Calu3 (cell line): ENCODE measurements at places on chromosomes 16 and 17.

DNA sequence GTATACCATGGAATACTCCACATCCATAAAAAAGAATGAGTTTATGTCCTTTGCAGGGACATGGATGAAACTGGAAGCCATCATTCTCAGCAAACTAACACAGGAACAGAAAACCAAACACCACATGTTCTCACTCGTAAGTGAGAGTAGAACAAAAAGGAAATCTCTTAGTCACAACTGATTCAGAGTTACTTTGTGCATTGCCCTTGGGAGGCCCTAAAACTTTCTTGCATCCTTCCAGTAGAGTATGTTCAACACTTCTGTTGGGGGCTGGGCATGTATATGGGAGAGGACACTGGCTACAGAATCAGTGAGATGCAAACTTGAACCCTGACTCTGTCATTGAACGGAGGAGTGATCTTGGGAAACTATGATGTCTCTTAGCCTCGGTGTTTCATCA is 147.4 kb upstream of the IRX5 start:
- DNase-seq: no peak

DNA sequence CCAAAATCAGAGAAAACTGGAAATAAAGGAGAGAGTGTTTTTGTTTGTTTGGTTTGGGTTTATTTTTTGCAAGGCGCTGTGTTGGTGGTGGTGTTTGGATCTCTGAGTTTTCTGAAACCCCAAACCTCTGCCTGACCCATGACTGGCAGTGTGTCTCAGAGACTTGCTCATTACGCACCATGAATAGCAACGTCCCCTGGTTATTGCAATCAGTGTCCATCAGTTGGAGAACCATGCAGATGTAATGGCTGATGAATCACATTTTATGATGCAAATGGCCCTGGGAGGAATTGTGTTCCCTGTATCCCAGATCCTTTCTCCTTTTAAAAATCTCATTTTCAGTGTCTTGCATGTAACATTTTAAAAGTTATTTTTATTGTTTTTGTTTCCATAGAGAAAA is 362.8 kb downstream of the PMP22 start:
- DNase-seq: no peak

GRCh38 chr16:84360170-84360569 is 8.2 kb upstream of the ATP2C2 start:
- DNase-seq: peak; percentile 19

- no peak for DNase-seq
Observed at GRCh38 chr16:27430512-27430911, 28.5 kb downstream of the IL21R start.

DNA sequence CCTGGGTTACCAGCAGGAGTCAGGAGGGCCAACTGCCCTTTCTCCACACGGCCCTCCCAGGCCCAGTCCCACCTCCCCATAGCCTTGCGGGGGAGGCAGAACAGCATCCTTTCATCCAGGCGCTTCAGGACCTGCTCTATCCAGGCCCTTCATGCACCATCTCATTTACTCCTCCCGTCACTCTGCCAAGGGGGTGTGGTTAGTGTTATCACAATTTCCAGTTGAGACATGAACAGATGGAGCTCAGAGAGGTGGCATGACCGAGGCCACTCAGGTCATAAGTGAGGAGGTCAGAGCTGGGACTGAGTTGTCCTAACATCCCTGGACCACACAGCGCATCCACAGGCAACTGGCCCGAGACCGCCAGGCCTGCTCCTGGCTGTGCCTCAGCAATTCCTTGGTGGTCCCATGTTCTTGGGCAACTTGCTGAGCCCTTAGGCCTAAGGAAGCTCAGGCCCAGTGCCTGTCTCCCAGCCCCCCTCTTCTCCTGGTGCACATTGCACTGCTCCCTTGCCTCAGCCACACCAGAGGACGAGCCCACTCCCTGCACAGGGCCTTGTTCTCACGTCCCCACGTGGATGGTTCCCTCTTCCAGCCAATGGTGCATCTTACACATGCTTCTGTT is 23.8 kb downstream of the C17orf100 start:
- DNase-seq: no peak

DNA sequence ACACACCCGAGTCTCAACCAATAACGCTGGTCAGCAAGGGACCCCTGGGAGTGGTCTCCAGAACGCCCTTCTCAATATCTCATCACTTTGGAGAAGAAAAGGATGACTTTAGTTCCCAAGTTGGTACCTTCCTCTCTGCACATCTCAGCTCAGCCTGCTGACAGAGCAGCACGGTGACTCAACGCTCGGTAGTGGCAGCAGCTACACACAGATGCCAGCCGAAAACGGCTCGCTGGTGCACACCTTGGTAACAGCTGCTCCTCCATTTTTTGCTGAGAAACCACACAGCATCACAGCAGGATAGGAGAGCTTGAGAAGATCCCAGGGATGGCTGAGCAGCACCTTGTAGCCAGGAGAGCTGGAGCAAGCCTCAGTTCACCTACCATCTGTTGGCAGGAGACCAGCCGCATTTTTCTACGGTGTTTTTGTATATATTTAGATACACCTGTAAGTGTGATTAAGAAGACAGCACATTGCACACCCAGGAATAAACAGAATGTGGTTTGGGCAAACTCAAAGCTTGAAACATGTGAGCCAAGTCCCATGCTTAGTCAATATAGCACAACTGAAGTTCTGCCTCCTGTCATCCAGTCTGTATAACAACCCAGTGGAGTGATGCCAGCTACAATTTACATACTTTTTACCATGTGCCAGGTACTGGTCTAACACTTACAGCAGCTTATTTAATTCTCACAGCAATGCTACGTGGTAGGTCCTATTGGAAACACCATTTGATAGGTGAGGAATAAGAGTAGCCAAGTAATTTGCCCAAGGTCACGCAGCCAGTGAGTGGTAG is 83.8 kb upstream of the ERCC4 start:
- no peak for DNase-seq

DNA sequence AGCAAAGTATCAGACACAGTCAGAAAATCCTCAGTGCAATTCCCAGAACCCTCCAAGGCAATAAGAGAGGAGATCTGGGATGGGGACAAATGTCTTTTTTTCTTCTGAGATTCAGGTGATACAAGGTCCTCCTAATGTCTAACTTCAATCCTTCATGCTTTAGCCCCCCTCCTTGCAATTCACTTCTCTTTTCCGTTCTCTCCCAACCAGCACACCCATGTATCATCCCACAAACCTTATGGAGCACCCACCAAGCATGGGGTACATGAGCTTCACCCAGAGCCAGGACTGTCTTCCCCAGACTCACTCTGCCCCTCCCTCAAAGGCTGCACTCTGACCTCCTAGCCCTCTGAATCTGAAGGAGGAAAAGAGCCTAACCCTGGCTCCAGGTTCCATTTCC is 10.1 kb downstream of the HDAC5 start:
- DNase-seq: no peak

DNA sequence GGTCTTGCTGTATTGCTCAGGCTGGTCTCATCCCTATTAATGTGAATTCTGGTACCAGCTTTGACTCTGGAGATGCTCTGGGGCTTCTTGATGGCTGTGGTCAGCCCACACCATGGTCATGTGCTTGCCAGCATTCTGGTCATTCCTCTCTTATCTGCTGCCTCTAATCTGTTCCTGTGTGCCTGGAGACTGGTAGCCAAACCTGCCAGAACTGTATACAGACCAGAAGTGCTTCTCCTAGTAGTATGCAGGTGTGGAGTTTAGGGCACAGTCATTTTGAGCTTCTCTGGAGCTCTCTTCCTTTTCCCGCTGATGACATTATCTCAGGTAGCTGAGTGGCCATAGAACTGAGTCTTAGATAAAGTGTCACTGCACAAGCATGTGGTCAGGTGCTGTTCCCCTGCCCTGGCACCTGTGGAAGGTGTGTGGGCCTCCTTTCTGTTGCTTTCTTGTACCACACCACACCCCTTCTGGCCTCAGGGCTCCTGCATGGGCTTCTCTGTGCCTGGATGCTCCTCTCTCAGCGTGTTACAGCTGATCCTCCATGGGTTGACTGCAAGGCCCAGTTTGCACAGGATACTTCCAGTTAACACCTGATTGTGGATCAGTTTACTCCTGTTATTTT is 162.7 kb downstream of the SPECC1 start:
- peak; percentile 18 for DNase-seq

GRCh38 chr17:2237950-2238349 is 65.6 kb downstream of the SMG6 start:
- DNase-seq: no peak

GRCh38 chr17:57622683-57623433 is 122.2 kb downstream of the CCDC182 start:
- no peak for DNase-seq

DNA sequence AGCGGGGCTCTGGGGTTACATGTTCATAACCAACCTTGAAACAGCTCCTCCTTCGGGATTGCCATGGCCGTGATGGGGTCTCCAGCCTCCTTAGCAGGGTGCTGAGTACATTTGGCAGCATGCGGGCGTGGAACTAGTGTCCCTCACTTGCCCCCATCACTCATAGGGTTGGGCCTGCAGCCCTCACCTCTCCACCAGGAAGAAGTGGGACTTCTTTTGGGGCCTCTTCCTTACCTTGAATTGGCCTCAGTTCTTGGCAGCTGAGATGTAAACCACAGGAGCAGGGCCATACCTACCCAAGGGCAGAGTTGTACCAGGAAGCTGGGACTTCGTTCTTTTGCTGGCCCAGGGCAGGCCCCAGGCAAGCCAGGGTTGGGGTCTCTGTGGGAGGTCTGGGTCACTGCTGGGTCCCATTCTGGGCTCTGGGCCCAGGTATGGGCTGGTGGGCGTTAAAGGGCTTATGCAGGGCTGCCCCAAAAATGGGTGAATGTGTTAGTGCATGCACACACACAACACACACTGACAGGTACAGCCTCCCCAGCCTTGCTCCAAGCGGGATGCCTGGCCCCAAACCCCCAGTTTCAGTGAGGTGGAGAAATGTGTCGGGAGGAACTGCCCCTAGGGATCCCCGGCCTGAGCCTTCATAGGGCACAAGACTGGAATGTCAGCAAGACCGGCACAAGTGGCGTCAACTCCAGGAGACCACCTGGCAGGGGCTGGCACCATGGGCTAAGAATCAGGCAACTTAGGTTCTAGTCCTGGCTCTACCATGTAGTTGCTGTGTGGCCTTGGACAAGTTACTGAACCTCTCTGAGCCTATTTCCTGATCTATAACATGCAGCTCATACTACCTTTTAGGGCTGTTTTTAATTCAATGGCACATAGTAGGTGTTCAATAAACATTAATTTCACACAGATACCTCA is 3.9 kb upstream of the KRT15 start:
- DNase-seq: peak; percentile 93

DNA sequence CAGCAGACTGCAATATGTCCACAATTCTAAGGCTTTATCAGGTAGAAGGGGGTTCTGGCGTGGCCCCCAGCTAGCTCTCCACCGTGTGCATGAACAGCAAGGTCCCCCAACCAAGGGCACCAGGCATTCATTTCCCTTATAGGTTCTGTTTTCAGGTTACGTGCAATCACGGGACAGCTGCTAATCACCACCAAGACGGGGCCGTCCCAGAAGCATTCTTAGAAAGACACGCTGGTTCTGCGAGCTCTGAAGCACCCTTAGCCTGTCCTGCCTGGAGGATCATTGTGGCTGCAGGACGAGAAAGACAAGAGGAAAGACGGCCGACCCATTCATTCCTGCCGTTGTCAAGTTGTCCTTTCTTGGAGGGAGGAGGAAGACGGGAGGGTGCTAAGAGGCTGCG is 302.9 kb downstream of the SOX9 start:
- DNase-seq: no peak

GRCh38 chr16:28990375-28991040 is 5.7 kb downstream of the LAT start:
- no peak for DNase-seq

- DNase-seq: no peak
Observed at GRCh38 chr17:49486012-49486641, 9.0 kb upstream of the NGFR start.

DNA sequence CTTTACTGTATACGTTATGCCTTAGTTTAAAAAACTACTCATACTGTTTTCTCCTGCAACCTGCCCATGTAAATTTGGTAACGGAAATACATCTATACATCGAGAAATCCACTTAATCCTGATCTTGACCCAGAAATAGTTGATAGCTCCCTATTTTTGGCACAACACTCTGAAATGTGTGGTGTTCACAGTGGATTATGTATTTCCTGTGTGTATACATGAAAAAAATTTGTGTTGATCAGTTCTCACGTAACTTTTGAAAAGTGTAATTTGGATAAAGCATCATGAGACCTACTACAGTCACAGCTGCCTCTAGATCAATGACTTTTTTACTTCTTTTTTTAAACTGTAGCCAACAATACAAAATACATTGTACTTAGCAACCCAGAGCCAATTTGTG is 90.7 kb downstream of the VMP1 start:
- DNase-seq: no peak

- DNase-seq: no peak
Observed at GRCh38 chr17:8122422-8122923, 1.4 kb downstream of the HES7 start.
